Smooth muscle cell of bladder (primary cell): ENCODE measurements at places on chromosomes 7 and 10. TPM values are rescaled to one million over a fixed set of nuclear protein-coding genes. Genes with fewer than 3 reads are reported as not detected.

PLAC9 gene
- total RNA-seq, result 12.3 and 18.9 TPM in 2 replicates

SPDYE5 gene
- not detected in 2 replicates for total RNA-seq

SSC4D gene
- total RNA-seq, result 0.28 and 0.55 TPM in 2 replicates

CAV1 gene
- total RNA-seq, result 150 and 234 TPM in 2 replicates

UNC5B gene
- total RNA-seq, result 22.0 and 24.2 TPM in 2 replicates

INA gene
- 0.18 and 0.28 TPM in 2 replicates for total RNA-seq

CYP3A7 gene
- 0.14 and 0.46 TPM in 2 replicates for total RNA-seq

CAV2 gene
- total RNA-seq, result 43.8 and 47.8 TPM in 2 replicates

SPDYE2B gene
- total RNA-seq, result not detected in 2 replicates

GIMAP2 gene
- total RNA-seq, result 0.55 and 1.1 TPM in 2 replicates

AASS gene
- total RNA-seq, result 37.8 and 61.6 TPM in 2 replicates

ABCC2 gene
- 1.6 and 2.4 TPM in 2 replicates for total RNA-seq

KCNH2 gene
- total RNA-seq, result 0.83 and 1.7 TPM in 2 replicates

CALML3 gene
- total RNA-seq, result under 0.01 TPM in 1 of 2 replicates, not detected in the other

COX19 gene
- total RNA-seq, result 9.5 and 9.6 TPM in 2 replicates
